MM.1S (cell line): ENCODE measurements at places on chromosomes 13 and 19.
A peak's percentile ranks its signal among the peaks of the same experiment; 100 is the strongest.

DNA sequence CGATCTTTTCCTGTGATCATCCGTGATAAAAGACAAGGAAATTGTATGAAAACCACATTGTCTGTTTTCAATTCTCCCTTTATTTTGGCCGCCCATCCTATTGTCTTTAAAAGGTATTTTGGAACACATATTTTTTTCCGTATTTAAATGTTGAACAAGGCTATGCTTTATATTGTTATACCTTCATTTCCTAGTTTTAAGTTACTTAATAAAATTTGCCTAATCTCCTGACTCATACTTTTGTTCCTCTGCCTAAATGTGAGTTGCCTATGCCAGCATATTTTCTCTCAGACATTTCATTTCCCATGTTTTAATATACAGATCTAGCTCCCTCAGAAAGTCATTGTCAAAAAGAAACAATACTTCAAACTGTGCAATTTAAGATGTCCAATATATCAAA is 104.2 kb downstream of the SLITRK6 start:
- no peak for DNase-seq
- no peak overlapping the region for H3K4me3 ChIP-seq
- H3K4me1 ChIP-seq: no peaks in the 10 kb centered on the region
- H3K27me3 ChIP-seq: no peaks in the 10 kb centered on the region
- no peaks in the 10 kb centered on the region for H3K36me3 ChIP-seq

DNA sequence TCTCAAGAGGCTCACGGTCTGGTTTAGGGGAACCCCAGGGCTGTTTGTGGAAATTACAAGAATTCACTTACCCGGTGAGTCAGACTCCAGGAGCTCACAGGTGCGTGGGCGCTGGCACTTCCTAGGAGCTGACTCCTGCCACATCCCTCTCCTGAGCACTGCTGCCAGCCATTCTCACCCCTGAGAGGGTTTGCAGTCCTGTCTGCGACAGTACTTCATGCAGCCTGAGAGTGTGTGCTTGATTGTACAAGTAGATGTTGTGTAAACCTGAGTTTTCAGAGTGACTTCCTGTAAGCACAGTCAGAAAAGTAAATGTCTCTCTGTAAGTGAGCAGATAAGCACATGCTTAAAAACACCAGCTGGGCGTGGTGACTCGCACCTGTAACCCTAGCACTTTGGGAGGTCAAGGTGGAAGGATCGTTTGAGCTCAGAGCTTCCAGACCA is 8.1 kb downstream of the MRPL4 start:
- no peaks in the 10 kb centered on the region for H3K4me1 ChIP-seq
- no peak for DNase-seq
- H3K27me3 ChIP-seq: no peaks in the 10 kb centered on the region
- no peaks in the 10 kb centered on the region; the same call in 1 of the 2 replicates for H3K36me3 ChIP-seq

GRCh38 chr13:68810660-68811059 is 1297.0 kb upstream of the ATXN8OS start:
- no peaks in the 10 kb centered on the region for H3K27me3 ChIP-seq
- H3K27ac ChIP-seq: no peak overlapping the region
- no peak overlapping the region for H3K4me3 ChIP-seq

DNA sequence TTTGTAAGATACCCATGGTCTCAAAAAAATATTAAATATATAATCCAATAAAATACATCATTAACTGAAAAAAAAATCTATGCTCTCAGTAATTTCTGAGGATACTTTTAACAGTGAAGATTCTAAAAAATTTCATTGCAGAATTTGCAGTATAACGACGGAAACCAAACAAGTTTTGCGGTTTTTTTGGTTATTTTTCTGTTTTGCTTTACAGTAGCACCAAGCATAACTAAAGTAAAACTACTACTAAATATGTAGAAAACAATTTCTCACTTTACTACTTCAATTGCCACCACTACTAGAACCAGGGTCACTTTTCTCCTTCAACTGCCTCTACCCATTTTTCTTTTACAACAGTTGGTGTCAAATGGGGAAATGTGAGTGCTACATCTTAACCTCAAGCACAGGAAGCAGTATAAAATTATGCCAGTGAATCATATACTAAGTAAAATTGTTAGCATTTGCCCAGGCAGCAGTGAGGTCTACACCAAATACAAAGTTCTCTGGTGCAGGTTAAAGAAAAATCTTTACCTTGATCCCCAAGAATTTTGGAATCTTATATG is 24.1 kb downstream of the MICU2 start:
- no peaks in the 10 kb centered on the region for H3K27me3 ChIP-seq
- H3K36me3 ChIP-seq: no peaks in the 10 kb centered on the region
- no peaks in the 10 kb centered on the region for H3K4me1 ChIP-seq
- no peak overlapping the region for H3K27ac ChIP-seq

DNA sequence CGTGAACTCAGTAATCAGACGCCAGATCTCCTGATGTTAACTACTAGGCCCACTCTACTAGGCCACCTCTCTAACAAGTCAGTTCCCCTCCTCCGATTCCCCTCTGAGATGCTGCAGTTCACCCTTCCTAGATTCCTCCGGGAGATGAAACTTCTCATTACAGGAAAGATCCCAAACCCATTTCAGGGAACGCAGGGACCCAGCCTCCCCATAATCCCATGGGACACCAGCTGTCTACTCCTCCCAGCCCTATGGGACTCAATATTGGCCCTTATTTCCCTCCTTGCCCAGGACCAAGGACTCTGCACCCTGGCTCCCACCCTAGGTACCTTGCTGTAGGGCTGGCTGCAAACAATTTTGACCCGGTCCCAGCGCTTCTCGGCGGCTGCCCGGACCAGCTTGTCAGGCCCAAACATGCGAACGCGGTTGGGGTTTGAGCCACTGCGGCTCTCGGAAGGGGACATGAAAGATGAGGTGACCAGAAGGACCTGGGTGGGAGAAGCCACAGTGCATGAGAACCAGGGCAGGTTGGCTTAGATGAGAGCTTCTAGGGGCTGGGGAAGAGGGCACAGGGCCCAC is 20.9 kb downstream of the XRCC1 start:
- H3K36me3 ChIP-seq: no peaks in the 10 kb centered on the region
- H3K4me1 ChIP-seq: no peaks in the 10 kb centered on the region
- H3K4me3 ChIP-seq: no peak overlapping the region
- no peaks in the 10 kb centered on the region for H3K27me3 ChIP-seq

GRCh38 chr13:37141011-37141410 is 35.5 kb upstream of the CSNK1A1L start:
- no peaks in the 10 kb centered on the region for H3K4me1 ChIP-seq
- H3K27me3 ChIP-seq: no peaks in the 10 kb centered on the region

- no peak overlapping the region for H3K4me3 ChIP-seq
- H3K4me1 ChIP-seq: no peaks in the 10 kb centered on the region
- no peak for DNase-seq
Measured at GRCh38 chr13:25840261-25840660, 211.6 kb downstream of the SHISA2 start.

DNA sequence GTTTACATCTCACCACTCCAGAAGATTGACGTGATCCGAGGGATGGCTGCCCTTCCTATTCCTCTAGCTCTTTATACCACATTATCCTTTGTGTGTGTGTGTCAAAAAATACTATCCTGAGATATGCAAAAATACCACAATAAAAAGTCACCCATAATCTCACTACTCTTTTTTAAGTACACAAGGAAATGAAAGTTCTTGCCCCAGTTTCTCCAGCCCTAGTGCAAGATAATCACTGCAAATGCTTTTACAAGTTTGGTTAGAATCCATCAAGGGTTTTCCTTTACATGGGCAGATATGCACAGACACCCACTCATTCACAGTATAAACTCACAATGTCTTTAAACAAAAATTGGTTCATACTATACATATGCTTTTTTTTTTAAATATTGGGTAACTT is 89.3 kb downstream of the DIAPH3 start:
- no peak overlapping the region for H3K4me3 ChIP-seq
- no peaks in the 10 kb centered on the region for H3K4me1 ChIP-seq
- no peaks in the 10 kb centered on the region for H3K36me3 ChIP-seq
- H3K27ac ChIP-seq: no peak overlapping the region

DNA sequence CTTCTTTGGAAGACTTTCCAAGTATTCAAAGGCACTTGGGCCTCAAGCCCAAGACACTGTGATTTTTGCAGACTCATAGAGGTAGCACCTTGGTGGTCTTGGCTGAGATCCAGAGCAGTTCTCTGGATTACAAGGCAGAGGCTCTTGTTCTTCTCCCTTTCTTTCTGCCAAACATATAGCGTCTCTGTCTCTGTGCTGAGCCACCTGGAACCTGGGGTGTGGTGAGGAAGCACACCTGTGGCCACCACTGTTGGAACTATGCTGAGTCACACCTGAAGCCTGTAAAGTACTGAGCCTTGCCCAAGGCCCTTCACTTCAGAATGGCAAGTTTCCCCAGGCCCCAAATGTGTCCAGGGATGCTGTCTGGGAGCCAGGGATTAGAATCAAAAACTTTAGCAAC is 127.5 kb downstream of the FREM2 start:
- no peak overlapping the region for H3K4me3 ChIP-seq
- peak overlapping the region; percentile 29; the same call in 1 of the 2 replicates for H3K27ac ChIP-seq
- H3K36me3 ChIP-seq: no peaks in the 10 kb centered on the region
- H3K4me1 ChIP-seq: peaks cover 12% of the 10 kb centered on the region

DNA sequence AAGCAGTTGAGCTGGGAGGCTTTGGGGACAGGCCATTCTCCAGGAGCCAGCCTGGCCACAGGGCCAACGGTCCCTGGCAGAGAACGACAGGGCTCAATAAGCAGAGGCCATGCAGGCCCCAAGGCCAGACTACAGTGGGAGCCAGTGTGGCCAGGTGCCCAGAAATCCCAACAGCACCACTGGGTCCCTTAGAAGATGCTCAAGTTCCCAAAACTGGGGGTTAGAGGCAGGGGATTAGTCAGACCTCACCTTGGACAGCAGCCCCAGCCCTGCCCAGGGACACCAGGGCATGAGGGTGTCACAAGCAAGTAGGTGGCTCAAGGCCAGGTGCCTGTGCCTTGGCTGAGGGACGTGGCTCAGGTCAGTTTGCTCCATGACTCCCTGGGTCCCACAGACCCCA is 12.8 kb downstream of the SCGB2B2 start:
- H3K4me3 ChIP-seq: no peak overlapping the region
- no peaks in the 10 kb centered on the region for H3K36me3 ChIP-seq
- H3K27ac ChIP-seq: no peak overlapping the region
- DNase-seq: no peak
- peaks cover 5% of the 10 kb centered on the region; the same call in 1 of the 2 replicates for H3K4me1 ChIP-seq

- no peaks in the 10 kb centered on the region for H3K4me1 ChIP-seq
- H3K27ac ChIP-seq: no peak overlapping the region
- no peaks in the 10 kb centered on the region for H3K36me3 ChIP-seq
- no peaks in the 10 kb centered on the region for H3K27me3 ChIP-seq
Measured at GRCh38 chr13:106919638-106920037, 351.7 kb upstream of the ARGLU1 start.

DNA sequence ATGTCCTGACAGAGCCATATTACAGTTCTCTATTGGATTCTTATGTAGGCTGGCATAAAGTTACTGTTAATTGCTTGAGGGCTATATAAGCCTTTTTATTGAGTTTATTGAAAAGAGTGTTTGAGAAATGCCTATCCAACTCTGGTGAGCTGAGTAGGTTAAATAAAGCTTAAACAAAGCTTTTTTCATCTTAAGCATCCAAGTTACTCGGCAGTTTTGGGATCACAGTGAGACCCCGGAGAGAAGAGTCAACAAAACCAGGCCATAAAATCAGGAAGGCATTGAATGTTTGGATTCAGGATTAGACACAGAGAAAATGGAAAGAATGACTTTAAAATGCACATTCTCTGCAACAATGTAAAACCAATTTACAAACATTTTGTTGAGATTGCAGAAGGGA is 588.5 kb downstream of the DACH1 start:
- no peaks in the 10 kb centered on the region for H3K27me3 ChIP-seq
- no peaks in the 10 kb centered on the region for H3K4me1 ChIP-seq

DNA sequence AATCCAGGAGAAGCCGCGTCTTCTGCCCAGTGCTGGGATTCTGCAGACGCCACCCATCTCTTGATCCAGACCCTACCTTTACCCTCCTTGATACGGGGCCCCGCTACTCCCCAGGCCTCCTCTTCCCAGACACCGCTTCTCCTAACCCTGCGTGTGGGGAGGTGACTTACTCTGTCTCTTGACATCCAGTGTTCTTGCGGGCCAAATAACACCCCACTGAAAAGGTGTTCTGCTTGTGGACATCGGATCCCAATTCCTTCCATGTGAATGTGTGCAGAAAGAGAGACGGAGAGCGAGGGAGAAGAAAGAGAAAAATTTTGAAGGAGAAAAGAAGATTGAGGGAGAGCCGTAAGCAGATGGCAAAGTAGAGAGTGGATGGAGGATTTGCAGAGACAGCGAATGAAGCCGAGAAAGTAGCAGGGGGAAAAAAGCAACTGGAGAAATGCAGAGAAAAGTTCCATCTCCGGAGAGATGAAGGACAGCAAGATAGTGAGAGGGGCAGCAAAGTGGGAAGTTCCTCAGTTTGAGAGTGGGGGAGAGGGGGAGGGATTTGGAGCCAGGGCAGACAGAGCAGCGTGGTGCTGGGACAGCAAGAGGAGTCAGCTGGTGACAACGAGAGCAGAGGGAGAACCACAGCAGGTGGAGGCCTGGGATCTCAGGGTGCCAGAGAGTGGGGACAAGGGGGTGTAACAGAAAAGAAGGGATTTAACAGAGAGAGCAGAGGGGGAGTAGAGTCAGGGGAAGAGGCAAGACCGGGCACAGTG is 814 bp downstream of the ZNF480 start:
- H3K4me3 ChIP-seq: peak overlapping the region; percentile 92
- no peak for DNase-seq
- no peak overlapping the region for H3K27ac ChIP-seq
- no peaks in the 10 kb centered on the region; the same call in 1 of the 2 replicates for H3K36me3 ChIP-seq
- H3K4me1 ChIP-seq: no peaks in the 10 kb centered on the region
